Activated naive CD4-positive, alpha-beta T cell treated with anti-CD3 and anti-CD28 coated beads, Interleukin-2, amount 10 ng/mL, durations not matched to agents 5 hours and 36 hours (primary cell): ENCODE measurements at places on chromosomes 13 and 19. TPM values are rescaled to one million over a fixed set of nuclear protein-coding genes. Genes with fewer than 3 reads are reported as not detected.

Gene BRCA2
- total RNA-seq, result 11.9 TPM

Gene KLF1
- total RNA-seq, result 0.14 TPM

Gene SUPT20H
- 58.6 TPM for total RNA-seq

Gene PABPC3
- total RNA-seq, result 0.60 TPM

Gene SH2D3A
- total RNA-seq, result 43.8 TPM

Gene PSG7
- not detected for total RNA-seq

Gene CALR3
- total RNA-seq, result not detected

Gene BEST2
- total RNA-seq, result not detected

Gene B3GNT3
- not detected for total RNA-seq

Gene KIR3DL2
- total RNA-seq, result 0.67 TPM

Gene CABP5
- total RNA-seq, result not detected
